ENCODE measurements at places on chromosomes 1 and 21.

- no peak for DNase-seq
Measured at GRCh38 chr1:165431079-165431478, 13.8 kb downstream of the RXRG start.

DNA sequence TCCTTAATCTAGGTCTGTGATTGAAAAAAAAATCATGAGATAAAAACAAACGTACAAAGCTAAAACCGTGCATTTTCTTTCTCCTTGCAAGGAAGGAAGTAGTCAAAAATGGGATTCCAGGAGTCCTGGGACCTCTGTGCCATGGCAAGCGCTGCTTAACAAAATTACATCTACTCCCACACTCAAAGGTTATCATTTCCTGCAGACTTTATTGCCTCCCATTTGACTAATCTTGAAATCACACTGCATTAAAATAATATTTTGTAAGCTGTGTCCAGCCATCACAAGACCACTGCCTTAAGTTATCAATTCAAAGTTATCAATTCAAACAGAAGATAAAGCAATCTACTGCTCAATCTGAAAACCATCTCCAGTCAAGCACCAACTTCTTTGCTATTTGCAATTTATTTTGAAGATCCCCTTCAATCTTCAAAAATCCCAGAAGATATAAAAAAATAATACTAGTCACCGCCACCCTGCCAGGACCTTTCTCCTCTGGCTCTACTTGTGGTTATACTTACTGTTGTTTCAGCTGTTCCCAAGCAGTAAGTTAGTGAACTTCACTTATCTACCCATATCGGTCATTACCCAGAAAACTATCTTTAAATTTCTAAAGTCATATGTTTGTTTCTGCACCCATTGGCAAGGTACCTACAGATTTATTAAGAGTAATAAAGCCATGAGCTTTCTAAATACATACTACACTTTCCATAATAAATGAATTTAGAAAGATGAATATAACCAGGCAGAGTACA lies 38.1 kb upstream of the RAP1GAP start:
- no peak for DNase-seq

GRCh38 chr1:28537457-28538199 lies 15.3 kb upstream of the TRNAU1AP start:
- DNase-seq = no peak

GRCh38 chr1:3192825-3193224 lies 123.8 kb downstream of the PRDM16 start:
- no peak for DNase-seq

- no peak for DNase-seq
Measured at GRCh38 chr1:85672031-85672660, 36.1 kb downstream of the ZNHIT6 start.

- no peak for DNase-seq
Measured at GRCh38 chr21:35678393-35678792, 381.9 kb downstream of the SETD4 start.

DNA sequence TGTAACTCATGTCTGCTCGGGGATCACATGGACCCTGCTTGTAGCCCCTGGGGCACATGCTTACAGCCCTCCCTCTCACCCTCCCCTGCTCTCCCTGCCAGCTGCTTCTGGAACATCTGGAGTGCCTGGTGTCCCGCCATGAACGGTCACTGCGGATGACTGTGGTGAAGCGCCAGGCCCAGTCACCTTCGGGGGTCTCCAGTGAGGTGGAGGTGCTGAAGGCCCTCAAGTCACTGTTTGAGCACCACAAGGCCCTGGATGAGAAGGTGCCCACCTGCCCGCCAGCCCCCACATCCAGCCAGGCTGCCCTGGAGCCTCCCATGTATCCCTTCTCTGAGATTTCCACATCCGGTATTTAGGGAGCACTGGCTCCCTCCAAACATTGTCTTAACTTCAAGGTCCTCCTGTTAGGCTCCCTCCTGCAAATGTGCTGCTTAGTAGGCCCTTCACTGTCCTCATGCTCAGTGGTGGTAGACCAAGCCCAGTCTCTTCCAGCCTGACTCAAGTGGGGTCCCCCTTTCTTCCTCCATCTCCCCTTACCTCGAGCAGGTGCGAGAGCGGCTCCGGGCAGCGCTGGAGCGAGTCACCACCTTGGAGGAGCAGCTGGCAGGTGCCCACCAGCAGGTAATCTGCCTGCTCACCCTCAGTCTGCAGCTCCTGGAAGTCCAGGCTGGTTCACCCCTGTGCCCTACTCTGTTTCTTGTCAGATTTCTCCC lies 17.7 kb downstream of the PPFIA4 start:
- DNase-seq = no peak

GRCh38 chr1:84367219-84367618 lies 31.1 kb upstream of the DNASE2B start:
- DNase-seq = no peak

- no peak for DNase-seq
Measured at GRCh38 chr1:25019337-25020172, 89.5 kb upstream of the RUNX3 start.

DNA sequence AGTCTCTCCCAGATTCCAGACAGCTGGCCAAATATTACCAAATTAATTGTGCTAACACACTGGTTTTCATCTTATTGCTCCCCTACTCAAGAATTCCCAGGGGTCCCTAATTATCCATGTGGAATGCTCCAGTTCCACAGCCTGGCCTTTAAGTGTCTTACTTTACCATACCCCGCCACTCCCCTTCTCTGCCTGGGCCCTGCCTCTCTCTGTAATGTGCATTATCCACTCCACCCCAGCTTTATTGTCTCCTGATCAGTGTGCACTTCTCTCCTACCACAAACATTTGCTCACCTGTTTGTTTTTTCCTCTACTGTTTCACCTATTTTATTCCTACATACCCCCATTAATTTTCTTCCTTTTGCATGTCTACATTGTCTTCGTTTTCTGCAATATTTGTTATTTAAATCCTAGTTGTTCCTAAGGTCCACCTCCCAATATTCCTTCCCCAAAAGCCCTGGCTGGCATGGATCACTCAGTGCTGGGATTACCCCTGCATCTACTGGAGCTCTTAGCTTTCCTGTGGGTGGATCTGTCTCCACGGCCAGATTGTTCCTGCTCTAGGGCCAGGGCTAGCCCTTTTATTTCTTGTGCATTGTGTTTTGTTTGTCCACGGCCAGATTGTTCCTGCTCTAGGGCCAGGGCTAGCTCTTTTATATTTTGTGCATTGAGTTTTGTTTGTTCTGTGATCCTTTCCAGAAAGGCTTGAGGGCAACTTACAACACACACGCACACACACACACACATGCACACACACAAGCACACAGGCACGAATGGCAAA lies 33.4 kb upstream of the ATP1B1 start:
- no peak for DNase-seq

DNA sequence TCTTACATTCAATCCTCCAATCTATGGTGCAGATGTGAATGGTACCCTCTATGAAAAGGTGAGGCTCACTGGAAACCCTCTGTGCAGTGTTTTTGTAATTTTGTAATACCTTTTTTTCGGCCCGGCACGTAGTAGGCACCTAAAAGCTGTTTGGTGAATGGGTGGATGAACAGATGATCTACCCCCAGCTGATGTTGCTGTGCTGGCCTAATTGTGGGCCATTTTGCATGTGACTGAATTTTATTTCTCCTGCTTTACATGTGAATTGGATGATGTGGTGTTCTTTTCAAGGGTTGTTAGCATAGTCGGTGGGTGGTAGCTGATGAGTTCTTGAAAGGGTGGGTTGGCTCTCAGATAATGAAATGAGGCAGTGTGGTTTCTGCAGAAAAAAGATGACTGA lies 10.4 kb downstream of the KDM4A start:
- no peak for DNase-seq

DNA sequence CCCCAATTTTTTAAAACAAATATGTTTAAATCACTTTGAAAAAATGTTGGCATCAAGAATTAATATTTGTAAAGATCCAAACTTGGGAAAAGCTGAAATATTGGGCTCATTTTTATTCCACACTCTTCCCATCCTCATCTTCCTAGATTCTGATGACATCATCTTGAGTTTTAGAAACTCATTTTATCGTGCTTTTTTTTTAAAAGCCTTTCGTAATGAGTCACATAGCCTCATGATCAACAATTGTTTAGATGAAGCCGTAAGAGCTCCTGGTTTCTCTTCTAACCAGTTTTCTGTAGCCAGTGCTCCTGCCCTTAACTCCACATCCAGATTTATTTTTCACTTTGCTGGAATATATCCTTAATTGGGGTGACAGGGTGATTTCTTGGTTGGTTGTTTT lies 78.6 kb downstream of the POFUT2 start:
- DNase-seq = no peak

- no peak for DNase-seq
Measured at GRCh38 chr21:34284666-34285065, 79.1 kb upstream of the KCNE2 start.

DNA sequence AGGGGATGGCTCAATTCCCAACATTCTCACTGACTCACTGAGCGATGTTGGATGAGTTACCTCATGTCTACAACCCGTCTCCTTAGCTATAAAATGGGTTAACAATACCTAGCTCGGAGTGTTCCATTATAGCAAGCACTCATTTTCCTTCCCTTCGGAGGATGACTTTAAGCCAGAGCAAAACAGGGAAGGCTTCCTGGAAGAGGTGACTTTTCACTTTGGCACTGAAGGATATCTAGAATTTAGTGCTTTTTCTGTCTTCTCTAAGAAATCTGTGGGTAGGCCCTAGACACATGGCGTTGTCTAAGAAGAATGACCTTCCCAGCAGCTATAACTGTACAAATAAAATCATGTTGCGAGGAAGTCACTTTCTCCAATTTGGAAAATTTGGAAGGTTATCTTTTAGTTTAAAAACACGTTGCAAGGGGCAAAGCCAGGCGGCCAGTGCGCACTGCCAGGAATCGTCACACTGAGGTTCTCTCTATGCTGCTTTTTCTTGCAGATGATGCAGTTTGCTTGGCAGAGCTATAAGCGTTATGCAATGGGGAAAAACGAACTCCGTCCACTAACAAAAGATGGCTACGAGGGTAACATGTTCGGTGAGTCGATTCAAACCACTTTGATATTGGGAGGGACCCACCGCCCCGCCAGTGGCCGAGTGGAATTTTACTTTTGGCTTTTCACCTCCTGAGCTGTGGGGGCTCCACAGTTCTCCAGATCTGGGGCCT lies 69.5 kb downstream of the MAN1C1 start:
- no peak for DNase-seq

- no peak for DNase-seq
Measured at GRCh38 chr1:30950053-30950452, 41.5 kb upstream of the SDC3 start.

GRCh38 chr1:58067082-58067481 lies 479.4 kb downstream of the OMA1 start:
- no peak for DNase-seq

DNA sequence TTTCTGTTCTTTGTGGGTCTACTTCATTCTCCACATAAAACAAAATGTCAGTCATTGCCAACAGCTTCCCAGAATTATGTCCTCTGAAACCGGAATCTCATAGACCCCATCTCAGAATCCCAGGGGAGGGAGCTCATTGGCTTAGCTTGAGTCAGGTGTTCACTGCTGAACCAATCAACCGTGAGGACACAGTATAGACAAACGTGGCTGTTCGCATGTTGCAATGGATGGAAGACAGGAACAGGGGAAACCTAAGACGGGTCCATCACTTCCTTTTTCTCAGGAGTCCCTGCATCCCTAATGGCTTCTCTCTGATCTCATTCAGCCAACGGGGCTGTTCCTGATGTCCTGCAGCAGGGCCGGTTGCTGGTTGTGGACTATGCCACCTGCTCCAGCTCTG lies 9.1 kb downstream of the CELA2A start:
- DNase-seq = no peak

DNA sequence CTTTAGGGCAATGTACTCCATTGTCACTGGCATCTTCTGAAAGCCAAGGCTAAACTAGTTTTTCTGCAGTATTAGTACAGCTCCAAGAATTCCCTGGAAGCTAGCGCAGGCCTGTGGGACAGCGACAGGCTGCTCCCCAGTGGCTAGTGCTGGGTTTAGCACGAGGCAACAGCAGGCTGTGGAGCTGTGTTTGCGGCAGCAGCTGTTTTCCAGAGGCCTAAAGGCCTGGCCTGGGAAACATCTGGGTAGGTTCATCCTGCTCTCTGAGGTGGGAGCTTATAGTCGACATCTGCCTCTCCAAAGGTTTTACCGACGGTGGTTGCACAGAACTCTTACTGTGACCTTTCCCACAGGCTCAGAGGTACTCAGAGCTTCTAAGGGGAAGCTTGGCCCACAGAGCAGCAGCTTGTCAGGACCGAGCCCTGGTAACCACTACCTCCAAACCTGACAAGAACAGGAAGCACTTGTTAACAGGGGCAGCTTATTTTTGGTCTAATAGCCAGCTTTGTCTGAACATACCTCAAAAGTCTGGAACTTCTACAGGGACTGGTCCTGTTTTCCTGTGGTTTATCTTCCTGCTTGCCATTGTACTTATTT lies 17.2 kb downstream of the CC2D1B start:
- DNase-seq = no peak

DNA sequence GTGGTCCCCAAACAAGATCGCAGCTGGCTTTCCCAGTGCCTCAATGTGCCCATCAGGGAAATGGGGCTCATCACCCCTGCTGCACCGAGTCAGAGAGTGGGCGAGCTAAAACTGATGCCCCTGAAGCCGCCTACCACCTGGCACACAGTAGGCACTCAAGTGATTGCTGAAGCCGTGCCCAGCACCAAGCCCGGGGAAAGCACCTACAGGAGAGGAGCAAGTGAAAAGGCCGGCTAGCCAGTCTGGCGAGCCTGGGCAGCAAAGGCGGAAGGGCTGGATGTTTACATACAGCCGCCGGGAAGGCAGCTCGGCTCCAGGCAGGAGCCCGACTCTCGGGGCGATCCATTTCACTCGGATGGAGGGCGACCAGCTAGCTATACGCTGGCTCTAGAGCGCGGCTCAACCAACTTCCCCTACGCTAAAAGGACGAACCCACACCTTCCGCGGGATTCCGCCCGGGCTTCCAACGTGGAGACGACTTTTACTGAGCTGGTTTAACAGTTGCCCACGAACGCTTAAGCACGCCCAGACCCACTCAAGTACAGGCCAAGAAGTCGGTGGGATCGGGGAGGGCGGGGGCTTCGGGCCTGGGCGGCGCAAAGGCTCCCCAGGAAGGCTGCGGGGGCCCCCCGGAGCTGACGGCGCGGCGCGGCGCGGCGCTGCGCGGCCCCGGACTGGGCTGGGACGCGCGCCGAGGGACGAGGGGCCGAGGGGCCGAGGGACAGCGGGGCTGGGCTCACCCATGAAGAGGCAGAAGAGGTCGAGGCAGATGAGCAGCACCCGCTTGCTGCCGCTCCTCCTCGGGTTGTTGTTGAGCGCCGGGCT lies 1.0 kb downstream of the PLPP3 start:
- DNase-seq = no peak

GRCh38 chr1:29136391-29136915 lies 12.8 kb upstream of the TMEM200B start:
- DNase-seq = no peak

- no peak for DNase-seq
Measured at GRCh38 chr1:19455353-19455752, 30.0 kb downstream of the CAPZB start.

DNA sequence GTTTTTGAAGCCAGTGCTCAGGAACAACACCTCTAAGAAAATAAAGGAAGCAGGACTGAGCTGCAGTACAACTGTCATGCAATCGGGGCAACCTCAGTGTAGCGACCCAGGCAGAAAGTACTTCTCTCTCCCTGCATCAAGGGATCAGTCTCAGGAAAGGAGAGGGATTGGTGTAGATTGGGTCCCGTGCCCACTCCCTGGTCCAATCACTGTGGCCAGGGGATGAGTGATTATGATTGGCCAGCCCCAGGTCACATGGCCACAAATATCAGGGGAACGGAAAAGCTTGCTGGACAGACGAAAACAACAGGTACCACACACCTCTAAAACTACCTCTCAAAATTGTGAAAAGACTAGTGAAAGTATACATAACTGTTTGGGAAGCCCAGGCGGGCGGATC lies 136.2 kb upstream of the F3 start:
- no peak for DNase-seq

GRCh38 chr1:82604524-82604923 lies 803.8 kb downstream of the ADGRL2 start:
- DNase-seq = no peak

- DNase-seq = no peak
Measured at GRCh38 chr1:33918368-33918767, 54.5 kb downstream of the HMGB4 start.
